Effector memory CD4-positive, alpha-beta T cell (primary cell): ENCODE measurements at places on chromosomes 16 and 17.

- no peak for DNase-seq
Observed at GRCh38 chr17:47252766-47253512, 688 bp upstream of the ITGB3 start.

- DNase-seq = no peak
Observed at GRCh38 chr17:40551879-40552768, 13.1 kb downstream of the CCR7 start.

- DNase-seq = no peak
Observed at GRCh38 chr16:28923652-28924398, 1.2 kb downstream of the RABEP2 start.

DNA sequence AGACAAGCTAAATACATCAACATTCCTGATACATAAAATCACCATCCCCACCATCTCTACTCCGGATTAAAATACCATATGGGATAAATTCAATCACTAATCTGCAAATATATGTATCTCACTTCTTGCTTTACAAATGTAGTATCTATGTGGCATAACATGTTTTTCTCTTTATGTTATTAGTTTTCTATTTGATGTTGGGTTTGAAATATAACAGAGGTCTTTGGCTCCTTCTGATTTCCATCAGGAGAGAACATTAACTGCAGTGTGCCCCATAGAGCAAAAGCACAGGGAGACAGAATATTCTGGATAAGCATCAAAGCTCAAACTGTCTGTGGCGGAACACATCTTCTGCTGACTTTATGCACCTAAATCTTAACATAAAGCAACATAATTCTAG is 547.2 kb upstream of the CDH8 start:
- no peak for DNase-seq

DNA sequence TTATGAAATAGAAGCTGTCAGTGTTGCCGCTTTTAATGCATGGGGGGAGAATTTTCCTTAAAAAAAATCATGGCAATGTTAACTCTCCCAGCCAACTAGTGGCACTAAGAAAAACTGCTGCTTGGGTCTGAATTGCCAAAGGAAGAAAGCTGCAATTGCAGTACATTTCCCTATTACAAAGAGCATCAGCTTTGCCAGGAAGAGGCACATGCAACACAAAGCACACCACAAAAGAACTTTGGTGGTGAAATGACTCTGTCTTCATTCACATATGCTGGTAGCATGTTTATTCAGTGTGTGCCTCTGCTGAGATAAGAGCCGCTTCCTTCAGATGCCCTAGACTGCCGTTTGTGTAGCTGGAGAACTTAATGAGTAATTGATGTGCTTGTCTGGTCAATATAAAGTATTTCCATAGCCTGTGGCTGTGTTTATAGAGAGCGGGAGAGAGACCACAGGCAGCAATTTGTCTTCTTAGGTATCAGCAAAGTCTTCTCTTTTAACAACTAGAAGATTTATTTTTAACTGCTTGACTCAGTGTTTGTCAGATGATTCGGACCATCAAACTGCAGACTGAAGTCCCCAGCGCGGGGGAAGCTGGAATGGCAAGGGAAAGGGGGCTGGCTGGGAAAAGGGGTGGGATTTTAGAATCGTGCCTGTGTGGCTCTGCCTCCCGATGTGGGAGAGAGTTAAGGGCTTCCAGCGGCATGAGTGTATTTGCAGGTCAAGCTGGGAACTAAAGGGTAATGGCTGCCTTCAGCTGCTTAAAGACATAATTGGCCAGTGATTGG is 115.1 kb downstream of the MRTFB start:
- no peak for DNase-seq

GRCh38 chr17:36089888-36090836 is at the start of gene CCL3:
Gene CCL3 (minus strand): TSS chr17:36090143. CDS start chr17:36090058, 85 bp downstream.
- DNase-seq = no peak
